ENCODE measurements at places on chromosomes 3 and 15.

- DNase-seq, result no peak
These were observed 4.7 kb upstream of the SEMA3F start for GRCh38 chr3:50150404-50150750.

GRCh38 chr3:29582273-29582672 is 301.4 kb downstream of the RBMS3 start:
- DNase-seq, result no peak

DNA sequence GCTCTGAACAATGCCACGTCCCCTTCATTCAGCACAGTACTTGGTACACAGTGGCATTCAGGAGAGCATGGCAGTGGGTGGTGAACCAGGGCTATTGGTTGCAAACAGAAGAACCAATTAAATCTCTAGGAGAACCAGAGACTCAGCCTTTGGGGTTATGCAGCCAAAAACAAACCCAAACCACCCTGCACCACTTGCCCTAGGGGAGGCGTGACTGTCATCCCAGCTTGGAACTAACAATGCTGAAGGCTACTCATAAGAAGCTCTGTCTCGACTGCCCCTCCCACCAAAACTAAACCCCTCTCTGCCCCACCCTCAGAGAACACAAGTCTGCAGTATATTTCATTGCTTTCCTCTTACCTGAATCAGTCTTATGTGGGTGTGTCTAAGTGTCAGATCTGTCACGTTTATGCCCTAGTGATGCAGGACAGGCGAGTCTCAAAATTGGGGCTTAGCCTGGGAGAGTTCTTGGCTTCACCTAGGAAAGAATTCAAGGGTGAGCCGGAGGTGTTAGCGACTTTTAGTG is 15.2 kb upstream of the KLHL40 start:
- no peak for DNase-seq

DNA sequence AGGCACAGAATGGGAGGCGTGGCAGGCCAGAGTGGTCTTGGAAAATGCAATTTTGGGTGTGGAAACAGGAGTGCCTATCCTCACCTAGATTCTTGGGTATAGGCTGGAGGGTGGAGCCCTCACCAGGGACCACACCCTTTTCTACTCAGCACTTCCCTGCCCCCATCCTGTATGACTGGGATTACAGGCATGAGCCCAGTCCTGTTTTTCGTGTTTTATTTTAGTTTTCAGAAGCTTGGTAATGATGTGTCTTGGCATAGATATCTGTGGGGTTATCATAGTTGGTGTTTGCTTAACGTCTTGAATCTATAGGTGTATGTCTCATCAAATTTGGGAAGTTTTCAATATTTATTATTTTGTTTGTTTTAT is 248.7 kb upstream of the CBLB start:
- DNase-seq, result no peak
